Central memory CD8-positive, alpha-beta T cell (primary cell): ENCODE measurements at places on chromosomes 11 and 22.
A peak's percentile ranks its signal among the peaks of the same experiment; 100 is the strongest.

DNA sequence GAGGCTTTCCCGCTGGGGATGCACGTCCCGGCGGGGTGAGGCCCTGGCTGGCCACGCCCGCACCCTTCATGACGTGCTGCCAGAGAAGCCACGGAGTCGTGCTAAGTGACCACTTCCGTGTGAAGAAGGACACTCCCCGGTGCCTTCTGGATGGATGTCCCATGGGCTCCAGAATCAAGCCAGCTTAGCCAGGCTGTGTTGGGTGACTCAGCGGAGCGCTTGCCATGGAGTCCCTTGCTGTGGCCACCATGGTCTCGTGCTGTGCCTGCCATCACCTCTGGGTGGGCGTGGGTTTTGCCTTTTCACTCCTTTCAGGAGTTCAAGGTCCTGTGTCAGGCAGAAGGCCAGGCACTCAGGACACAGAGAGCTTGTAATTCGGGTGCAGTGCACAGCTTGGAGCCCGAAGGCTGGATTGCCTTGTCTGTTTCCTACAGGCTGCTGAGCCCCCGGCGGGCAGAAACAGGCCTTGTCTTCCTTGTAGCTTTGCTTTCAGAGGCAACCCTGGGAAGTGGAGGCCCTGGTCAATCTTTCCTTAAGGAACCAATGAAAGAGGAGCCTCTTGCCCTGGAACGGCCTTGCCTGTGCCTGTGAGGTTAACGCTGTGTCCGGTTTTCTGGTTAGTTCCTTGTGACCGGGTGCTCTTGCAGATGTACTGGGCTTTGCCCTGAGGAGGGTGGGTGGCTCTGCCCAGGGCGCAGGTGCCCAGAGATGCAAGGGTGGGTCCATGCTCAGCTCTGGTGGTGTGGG is 268.6 kb downstream of the TBC1D22A start:
- no peak for DNase-seq
- H3K36me3 ChIP-seq: peaks cover 4% of the 10 kb centered on the region
- no peaks in the 10 kb centered on the region for H3K27me3 ChIP-seq
- H3K27ac ChIP-seq: no peak overlapping the region

DNA sequence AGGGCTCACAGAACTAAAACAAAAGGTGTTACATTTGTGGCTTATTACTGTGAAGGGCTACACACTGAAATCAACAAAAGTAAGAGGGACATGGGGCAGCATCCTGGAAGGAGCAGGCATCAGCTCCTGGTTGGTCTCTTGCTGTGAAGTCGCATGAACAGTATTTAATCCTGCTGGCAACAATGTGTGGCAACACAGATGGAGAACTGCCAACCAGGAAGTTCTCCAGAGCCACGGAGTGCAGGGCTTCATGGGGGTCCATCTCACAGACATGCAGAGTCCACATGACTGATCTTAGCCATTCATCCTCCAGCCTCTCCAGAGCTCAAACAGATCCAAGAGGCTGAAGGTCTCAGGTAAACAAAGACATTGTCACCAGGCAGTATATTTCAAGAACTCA is 32.8 kb upstream of the FGF3 start:
- no peaks in the 10 kb centered on the region for H3K4me1 ChIP-seq
- peaks cover 2% of the 10 kb centered on the region for H3K36me3 ChIP-seq
- peaks cover 37% of the 10 kb centered on the region for H3K27me3 ChIP-seq
- no peak overlapping the region for H3K4me3 ChIP-seq

GRCh38 chr11:125995313-125995712 is 49.5 kb downstream of the VSIG10L2 start:
- H3K36me3 ChIP-seq: peaks cover 1% of the 10 kb centered on the region
- H3K27ac ChIP-seq: no peak overlapping the region
- H3K27me3 ChIP-seq: no peaks in the 10 kb centered on the region
- H3K4me3 ChIP-seq: no peak overlapping the region
- H3K4me1 ChIP-seq: no peaks in the 10 kb centered on the region

DNA sequence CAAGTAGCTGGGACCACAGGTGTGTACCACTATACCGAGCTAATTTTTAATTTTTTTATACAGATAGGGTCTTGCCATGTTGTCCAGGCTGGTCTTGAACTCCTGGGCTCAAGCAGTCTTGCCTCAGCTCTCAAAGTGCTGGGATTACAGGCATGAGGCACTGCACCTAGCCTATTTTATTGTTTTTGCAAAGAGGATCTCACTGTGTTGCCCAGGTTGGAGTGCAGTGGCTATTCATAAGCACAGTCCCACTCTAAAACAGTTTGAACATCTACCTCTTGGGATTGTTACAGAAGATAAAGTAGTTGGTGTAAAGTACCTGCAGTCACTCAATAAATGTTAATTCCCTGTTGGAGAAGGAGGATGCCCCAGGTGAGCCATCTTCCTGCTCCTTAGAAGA is 29.1 kb downstream of the XRCC6 start:
- H3K36me3 ChIP-seq: peaks cover 71% of the 10 kb centered on the region
- no peak overlapping the region for H3K4me3 ChIP-seq
- no peaks in the 10 kb centered on the region for H3K27me3 ChIP-seq
- no peak overlapping the region for H3K27ac ChIP-seq
- no peaks in the 10 kb centered on the region for H3K4me1 ChIP-seq

- H3K4me3 ChIP-seq: no peak overlapping the region
- no peaks in the 10 kb centered on the region for H3K36me3 ChIP-seq
- no peaks in the 10 kb centered on the region for H3K27me3 ChIP-seq
These were observed 86.8 kb upstream of the TP53I11 start for GRCh38 chr11:45037434-45038005.

GRCh38 chr22:25869771-25870170 is 127.8 kb downstream of the MYO18B start:
- no peak overlapping the region for H3K27ac ChIP-seq
- no peaks in the 10 kb centered on the region for H3K4me1 ChIP-seq
- peaks cover 13% of the 10 kb centered on the region for H3K27me3 ChIP-seq
- DNase-seq: no peak

GRCh38 chr11:67345920-67346819 is 7.2 kb downstream of the POLD4 start:
- no peaks in the 10 kb centered on the region for H3K27me3 ChIP-seq
- no peak overlapping the region for H3K27ac ChIP-seq
- H3K4me3 ChIP-seq: no peak overlapping the region
- DNase-seq: no peak
- H3K36me3 ChIP-seq: no peaks in the 10 kb centered on the region

- peaks cover 3% of the 10 kb centered on the region for H3K36me3 ChIP-seq
- peak overlapping the region; percentile 42 for H3K4me3 ChIP-seq
- DNase-seq: no peak
These were observed 30.0 kb upstream of the MMP7 start for GRCh38 chr11:102560555-102561011.

- DNase-seq: no peak
- peaks cover 3% of the 10 kb centered on the region for H3K36me3 ChIP-seq
These were observed 16.6 kb downstream of the BBOX1 start for GRCh38 chr11:27057091-27057780.

GRCh38 chr11:58546841-58547240 is 28.8 kb downstream of the LPXN start:
- H3K27ac ChIP-seq: peak overlapping the region; percentile 72
- H3K4me3 ChIP-seq: no peak overlapping the region
- no peak for DNase-seq
- H3K4me1 ChIP-seq: peaks cover 30% of the 10 kb centered on the region
- H3K36me3 ChIP-seq: peaks cover 67% of the 10 kb centered on the region

- H3K36me3 ChIP-seq: no peaks in the 10 kb centered on the region
- H3K27me3 ChIP-seq: peaks cover 15% of the 10 kb centered on the region
- H3K4me3 ChIP-seq: no peak overlapping the region
These were observed 110.3 kb upstream of the PITPNB start for GRCh38 chr22:28029201-28029948.

DNA sequence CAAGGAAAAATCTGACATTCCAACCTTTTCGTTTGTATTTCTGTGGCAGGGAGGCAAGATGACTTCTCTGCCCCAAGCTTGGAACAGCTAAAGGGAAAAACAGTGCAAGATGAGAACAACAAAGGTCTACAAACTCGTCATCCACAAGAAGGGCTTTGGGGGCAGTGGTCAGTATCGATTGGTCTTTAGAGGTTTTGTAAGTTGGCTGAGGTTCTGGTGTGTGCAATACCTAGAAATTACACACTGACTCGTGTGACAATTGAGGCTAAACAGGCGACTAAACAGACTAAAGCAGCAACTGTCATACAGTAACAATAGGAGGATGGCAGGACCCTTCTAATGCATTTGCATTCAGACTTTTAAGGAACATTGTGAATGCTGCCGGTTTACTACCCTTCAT is 994 bp downstream of the DEPDC5 start:
- H3K27me3 ChIP-seq: no peaks in the 10 kb centered on the region
- H3K36me3 ChIP-seq: peaks cover 27% of the 10 kb centered on the region
- H3K27ac ChIP-seq: peak overlapping the region; percentile 84
- DNase-seq: no peak
- H3K4me1 ChIP-seq: peaks cover 29% of the 10 kb centered on the region
- peak overlapping the region; percentile 83 for H3K4me3 ChIP-seq

- no peaks in the 10 kb centered on the region for H3K36me3 ChIP-seq
- no peak overlapping the region for H3K27ac ChIP-seq
- no peak for DNase-seq
- no peaks in the 10 kb centered on the region for H3K4me1 ChIP-seq
- H3K27me3 ChIP-seq: no peaks in the 10 kb centered on the region
These were observed 177.8 kb upstream of the NTM start for GRCh38 chr11:131192628-131193027.

DNA sequence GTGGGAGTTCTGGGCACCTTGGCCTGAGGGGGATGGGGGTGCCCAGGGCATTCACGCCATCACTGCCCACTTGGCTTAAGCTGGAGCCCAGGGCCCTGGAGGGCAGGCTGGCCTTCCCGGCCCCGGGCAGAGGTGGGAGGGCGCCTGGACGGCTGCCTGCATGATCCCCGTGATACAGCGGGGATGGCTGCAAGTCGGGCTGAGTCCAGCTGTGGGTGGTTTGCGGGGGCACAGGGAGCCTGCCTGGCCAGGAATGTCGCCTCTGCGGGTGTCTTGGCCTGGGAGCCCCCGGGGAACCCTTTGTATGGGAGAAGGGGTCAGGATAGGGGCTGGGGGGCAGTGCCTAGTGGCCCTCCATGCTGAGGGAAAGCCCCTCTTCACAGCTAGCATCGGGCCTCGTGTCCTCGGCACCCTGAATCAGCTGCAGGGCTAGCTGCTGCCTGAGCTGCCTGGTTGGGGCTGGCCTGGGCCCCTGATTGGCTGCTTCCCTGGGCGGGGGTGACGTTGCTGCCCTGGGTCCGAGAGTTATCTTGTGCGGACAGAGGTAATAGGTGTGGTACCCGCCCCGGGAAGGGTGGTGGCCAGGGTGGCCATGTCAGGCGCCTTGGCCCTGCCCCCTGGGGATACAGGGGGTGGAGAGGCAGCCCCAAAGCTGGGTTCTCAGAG is 8.3 kb downstream of the BRSK2 start:
- no peaks in the 10 kb centered on the region for H3K4me1 ChIP-seq
- no peak overlapping the region for H3K27ac ChIP-seq
- no peak for DNase-seq
- H3K4me3 ChIP-seq: no peak overlapping the region

- H3K4me3 ChIP-seq: no peak overlapping the region
- no peaks in the 10 kb centered on the region for H3K27me3 ChIP-seq
- no peak for DNase-seq
- no peak overlapping the region for H3K27ac ChIP-seq
These were observed 342.3 kb upstream of the CCDC179 start for GRCh38 chr11:23202611-23203010.

DNA sequence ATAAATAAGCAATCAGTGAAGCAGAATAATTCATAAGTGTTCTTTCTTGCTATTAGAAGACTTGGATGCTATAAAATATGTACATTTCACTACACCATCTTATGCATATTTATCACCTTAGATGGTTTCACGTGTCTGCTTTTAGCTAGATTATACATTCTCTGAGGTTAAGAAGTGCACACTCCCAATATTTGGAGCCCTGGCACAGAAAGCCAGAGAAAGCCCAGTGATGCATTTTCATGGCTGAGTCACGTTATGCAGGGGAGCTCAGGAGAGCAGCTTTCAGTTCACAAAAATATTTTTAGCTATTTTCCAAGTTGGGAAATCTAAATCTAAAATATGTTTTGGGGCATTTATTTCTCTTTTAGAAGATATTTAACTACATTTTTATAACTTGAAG is 5.1 kb upstream of the TP53AIP1 start:
- H3K4me3 ChIP-seq: no peak overlapping the region
- no peak for DNase-seq
- no peaks in the 10 kb centered on the region for H3K36me3 ChIP-seq
- H3K27ac ChIP-seq: no peak overlapping the region
- H3K4me1 ChIP-seq: no peaks in the 10 kb centered on the region

DNA sequence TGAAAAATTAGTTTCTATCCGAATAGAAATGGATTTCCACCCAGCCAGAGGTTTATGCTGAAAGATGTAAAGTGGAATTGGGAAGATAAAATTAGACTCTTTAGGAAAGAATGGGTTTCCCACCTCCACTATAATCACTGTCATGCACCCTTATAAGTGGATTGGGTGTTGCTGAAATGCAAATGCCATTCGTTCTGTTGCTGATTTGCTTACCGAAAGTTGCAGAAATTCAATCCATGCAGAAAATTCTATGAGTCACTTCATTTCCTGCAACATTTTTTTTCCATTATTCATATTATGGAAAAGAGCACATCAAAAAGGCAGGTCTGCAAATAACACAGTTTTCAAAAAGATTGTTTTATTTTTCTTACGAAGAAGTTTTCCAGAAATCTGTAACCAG is 65.6 kb downstream of the LDLRAD3 start:
- H3K4me1 ChIP-seq: no peaks in the 10 kb centered on the region
- no peak overlapping the region for H3K27ac ChIP-seq
- H3K4me3 ChIP-seq: no peak overlapping the region
- H3K27me3 ChIP-seq: peaks cover 42% of the 10 kb centered on the region

DNA sequence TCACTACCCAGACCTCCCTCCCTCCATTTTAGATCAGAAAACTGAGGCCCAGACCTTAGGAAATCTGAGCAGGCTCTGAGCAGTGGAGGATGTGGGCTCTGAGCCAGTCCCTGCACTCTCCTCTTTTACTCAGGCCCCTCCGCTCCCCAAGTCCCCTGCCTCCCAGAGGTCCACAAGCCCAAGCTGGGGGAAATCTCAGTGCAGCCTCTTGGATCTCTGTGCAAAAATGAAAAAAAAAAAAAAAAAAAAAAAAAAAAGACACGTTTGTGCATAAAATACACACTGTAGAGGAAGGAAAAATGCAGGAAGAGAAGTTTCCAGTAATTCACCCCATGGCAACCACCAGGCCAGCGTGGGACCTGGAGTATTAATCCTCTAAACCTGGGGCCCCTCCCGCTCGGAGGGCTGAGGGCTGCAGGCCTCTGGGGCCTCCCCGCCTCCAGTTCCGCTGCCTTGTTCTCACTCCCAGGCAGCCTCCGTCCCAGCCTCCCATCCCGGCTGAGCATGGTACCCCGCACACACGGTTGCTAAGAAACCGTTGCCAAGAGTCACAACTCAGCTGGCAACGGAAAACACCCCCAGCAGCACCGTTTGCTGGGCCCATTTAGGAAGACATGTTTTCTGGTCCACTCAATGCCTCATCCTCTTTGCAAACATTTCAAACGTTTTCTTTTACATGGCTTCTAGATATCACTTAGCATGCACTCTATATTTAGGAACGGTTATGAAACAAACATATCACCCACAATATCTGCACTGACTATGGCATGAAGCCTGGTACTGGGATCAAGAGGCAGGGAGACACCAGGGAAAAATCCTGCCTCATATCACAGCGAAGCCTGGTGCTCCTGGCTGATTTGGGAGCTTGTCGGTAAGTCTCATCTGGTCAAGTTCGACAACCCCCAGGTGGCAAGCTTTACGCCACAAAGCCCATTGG is 227.5 kb downstream of the CTTN start:
- no peak overlapping the region for H3K4me3 ChIP-seq
- peaks cover 13% of the 10 kb centered on the region for H3K27me3 ChIP-seq
- no peaks in the 10 kb centered on the region for H3K36me3 ChIP-seq
- no peak for DNase-seq

GRCh38 chr11:101770648-101771047 is 144.2 kb upstream of the CEP126 start:
- DNase-seq: no peak
- H3K27ac ChIP-seq: no peak overlapping the region
- no peaks in the 10 kb centered on the region for H3K27me3 ChIP-seq
- H3K36me3 ChIP-seq: no peaks in the 10 kb centered on the region
